Tibial artery (tissue), 4 donors: ENCODE measurements at places on chromosomes 5 and 9.

GRCh38 chr9:111752455-111752854 is 42.3 kb downstream of the SHOC1 start:
- DNase-seq: no peak

GRCh38 chr5:103260951-103261350 is 2.4 kb downstream of the MACIR start:
- no peak for DNase-seq

- DNase-seq: peak; percentile 76
These were observed 19.0 kb upstream of the LPCAT1 start for GRCh38 chr5:1542781-1543180.

- peak; percentile 13 for DNase-seq
These were observed 4.0 kb downstream of the BRD3 start for GRCh38 chr9:134063571-134064450.
